ENCODE measurements at places on chromosomes 3 and 15.

- DNase-seq = no peak
Observed at GRCh38 chr3:133192363-133192945, 154.3 kb downstream of the TMEM108 start.

DNA sequence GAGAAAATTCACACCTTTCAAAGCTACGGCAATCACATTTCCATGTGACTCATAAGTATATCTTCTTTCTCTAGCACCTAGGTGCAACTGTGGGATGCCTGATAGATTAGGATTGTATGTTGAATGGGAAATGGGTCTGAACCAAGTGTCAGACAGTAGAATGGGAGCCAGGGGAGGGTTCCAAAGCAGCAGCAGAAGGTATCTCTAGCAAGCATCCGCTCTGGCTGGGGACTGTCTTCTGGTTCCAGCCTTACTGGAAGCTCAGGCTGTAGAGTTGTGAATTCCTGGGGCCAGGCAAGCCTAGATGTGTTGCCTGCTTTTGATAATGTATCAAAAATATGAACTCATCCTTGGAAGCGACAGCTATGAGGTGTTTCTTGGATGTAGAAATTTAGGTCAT is 2.1 kb upstream of the CHL1 start:
- no peak for DNase-seq

GRCh38 chr15:53611145-53611920 is 148.1 kb downstream of the WDR72 start:
- no peak for DNase-seq

GRCh38 chr15:67154249-67154648 is 88.8 kb downstream of the SMAD3 start:
- no peak for DNase-seq

- no peak for DNase-seq
Observed at GRCh38 chr3:39329493-39329892, at the start of gene CCR8. Gene CCR8, plus strand, starts transcription at chr3:39329709. Its CDS starts 2,623 bp downstream, at chr3:39332332.

- DNase-seq = no peak
Observed at GRCh38 chr3:185712337-185712736, 112.5 kb downstream of the IGF2BP2 start.

GRCh38 chr3:157180262-157180661 is 20.3 kb upstream of the CCNL1 start:
- no peak for DNase-seq

- DNase-seq = no peak
Observed at GRCh38 chr3:156332304-156332703, 211.9 kb downstream of the KCNAB1 start.

GRCh38 chr3:189646853-189647542 is 15.8 kb downstream of the TP63 start:
- no peak for DNase-seq

- no peak for DNase-seq
Observed at GRCh38 chr3:48548126-48548525, 8.5 kb downstream of the PFKFB4 start.

- DNase-seq = no peak
Observed at GRCh38 chr15:36914960-36915808, 185.2 kb downstream of the MEIS2 start.

DNA sequence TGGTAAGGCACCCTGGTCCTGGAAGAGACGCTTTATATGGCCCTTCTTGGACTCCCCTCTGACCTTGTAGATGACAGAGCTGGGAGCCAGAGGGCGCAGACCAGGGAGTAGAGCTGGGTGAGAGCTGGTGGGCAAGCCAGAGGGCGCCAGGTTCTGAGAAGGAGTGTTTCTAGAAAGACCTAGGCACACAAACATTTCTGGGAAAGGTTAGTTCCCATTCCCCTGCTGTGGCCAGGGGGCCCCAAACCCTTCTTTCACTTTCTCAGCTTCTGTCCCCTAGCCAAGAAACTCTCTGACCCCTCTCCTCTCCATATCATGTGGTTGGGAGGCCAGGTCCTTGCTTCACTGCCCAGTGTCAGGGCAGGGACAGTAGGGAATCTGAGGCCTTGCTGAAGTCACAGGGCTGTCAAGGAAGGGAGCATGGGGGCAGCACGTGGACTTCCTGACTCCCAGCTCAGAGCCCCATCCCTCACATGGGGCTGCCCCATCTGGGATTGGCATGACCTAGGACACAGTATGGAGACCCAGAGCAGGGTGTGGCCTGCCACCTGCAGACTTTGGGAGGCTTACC is 3.6 kb downstream of the HEMK1 start:
- no peak for DNase-seq

DNA sequence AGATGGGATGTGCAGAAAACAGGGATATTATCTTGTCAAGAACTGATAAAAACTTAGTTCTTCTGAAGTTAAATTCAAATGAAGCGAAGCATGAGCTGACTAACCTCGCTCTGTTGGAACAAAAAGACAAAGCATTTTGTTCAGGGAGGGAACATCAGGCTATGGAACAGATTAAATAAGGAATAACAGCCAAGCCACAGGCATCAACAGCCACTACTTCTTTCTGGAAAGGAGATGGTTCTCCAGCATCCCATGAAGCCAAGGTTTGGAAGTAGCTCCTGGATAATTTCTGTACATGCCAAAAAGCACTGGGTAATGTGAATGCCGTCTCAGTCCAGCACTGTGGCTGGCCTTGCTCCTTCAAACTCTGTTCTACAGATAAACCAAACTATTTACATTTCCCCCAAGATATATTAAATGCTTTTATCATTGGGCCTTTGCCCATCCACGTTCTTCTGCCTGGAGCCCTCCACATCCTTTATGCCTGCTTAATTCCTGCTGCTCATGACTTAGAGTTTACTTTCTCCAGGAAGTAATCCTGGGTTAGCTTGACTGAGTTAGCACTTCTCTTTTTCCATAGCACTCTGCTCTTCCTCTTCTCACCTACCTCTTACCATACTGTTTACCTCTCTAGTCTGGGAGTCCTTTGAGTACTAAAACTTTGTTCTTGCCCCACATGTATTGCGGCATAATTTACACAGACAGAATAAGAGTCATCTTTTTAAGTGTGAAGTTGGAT is 232.0 kb downstream of the CLSTN2 start:
- no peak for DNase-seq

DNA sequence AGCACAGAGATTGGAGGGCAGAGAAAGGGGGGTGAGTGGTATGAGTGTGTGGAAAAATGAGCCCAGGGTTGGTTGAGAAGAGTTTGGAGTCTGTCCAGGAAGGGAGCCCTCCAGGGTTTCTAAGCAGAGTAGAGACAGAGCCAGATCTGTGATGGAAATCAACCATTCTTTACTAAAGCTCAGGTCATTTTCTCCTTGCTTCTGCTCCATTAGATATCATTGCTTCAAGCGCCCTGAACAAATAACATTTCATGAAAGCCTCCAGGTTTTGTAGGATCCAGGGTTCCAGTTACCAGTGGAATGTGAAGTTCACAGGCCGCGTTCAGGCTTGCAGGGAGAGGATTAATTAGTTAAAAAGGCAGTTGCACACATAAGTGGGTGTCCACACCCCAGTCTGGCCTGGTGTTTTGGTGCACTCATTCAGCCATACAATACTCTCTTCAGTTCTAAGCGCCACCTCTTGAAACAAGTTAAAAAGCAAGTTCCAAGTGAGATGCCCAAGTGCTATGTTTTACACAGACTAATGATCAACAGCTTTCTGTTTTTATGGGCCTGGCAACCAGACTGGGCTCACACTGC is 16.4 kb upstream of the BOC start:
- DNase-seq = no peak

GRCh38 chr15:61151791-61152190 is 77.3 kb downstream of the RORA start:
- no peak for DNase-seq

DNA sequence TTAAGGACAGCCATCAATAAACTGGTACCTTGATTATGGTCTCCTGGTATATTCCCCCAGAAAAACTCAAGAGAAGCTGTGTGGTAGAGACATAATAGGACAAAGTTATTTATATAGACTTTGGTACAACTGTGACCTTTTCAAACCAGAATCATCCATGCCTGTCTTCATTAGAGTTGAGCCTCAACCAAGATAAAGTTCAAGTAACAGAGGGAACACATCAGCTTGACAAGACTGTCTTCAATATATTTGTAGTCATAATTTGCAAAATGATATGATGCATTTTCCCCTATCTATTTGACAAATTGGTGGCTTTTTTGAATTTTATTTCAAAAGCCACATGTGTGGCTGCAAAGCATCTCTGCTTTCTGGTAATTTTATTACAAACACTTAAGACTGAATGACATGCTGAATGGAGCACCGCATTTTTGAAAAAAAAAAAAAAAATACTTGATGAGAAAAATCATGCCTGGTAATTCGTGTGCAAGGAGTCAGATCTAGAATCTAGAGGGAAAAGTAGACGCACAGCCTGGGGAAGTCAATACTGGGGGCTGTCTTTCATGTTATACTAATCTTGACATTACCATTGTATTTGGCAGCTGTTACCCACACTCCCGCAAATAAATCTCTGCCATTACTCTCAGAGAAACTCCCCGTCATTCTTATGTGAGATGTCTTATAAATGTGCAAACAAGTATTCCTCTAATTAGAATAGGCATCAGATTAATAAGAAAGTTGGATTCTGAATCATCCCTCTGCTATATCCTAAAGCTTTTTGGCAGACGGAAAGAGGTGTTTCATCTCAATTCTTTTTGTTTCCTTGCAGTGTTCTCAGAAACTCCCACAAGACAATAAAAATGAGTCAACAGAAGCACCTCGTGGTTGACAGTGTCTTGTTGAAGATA is 554.8 kb upstream of the CBLB start:
- DNase-seq = no peak

DNA sequence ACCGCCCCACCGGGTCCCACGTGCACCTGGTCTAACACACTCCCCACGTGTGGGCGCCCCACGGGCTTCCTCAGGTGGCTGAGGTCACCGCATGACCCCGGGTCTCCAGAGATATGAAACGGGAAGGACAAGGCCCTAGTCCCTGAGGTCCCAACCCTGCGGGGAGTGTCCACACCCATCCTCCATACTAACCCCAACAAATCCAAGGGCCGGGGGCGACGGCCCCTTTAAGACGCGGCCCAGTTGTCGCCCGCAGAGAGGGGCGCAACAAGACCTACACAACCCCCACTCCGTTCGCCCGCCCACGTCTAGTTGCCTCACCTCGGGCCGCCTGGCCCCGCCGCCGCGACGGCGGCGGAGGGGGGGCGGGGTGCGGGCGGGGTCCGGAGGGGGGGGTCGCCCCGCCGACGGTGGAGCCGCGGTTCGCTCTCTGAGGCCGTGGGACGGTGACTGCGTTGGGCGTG is 396 bp downstream of the INO80 start:
- peak; percentile 70 for DNase-seq

- no peak for DNase-seq
Observed at GRCh38 chr3:160016972-160017371, 28.3 kb downstream of the IL12A start.

DNA sequence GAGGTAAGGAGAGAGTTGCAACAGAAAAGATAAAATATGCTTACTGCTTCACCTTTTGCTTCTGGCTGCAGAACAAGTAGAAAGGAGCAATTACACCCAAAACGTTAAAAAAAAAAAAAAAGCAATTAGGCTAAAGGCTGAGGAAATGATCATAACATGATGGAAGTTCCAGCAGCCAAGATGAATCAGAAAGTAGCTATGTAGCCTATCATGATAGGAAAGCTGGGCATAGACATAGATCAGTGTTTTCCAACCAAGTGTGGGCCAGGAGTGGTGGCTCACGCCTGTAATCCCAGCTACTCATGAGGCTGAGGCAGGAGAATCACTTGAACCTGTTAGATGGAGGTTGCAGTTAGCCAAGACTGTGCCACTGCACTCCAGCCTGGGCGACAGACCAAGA is 52.6 kb downstream of the AGTR1 start:
- no peak for DNase-seq

GRCh38 chr3:183108001-183108449 is 8.7 kb upstream of the MCCC1 start:
- no peak for DNase-seq

DNA sequence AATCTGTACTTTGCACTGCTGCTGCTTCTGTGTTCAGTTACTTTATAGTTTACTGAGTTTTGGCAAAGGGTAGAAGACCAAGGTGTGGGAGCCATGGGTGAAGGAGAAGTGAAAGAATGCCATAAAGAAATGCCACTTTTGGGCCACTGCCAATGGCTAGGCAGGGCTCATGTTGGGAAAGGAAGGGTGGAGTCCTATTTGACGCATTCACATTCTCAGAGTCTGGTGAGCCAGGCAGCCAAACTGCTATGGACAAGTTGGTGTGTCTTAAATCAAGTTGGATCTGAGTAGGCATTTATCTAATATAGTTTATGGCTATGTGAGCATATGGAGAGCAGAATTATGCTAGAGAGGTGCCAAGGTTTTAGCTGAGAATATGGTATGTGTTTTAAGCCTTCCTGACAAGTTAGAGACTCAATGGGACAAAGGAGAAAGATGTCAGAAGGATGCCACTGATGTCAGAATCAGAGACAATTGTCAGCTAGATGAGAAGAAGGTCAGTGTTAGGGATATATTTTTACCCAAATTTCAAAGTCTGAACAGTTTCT is 296.1 kb downstream of the AGBL1 start:
- DNase-seq = no peak

- no peak for DNase-seq
Observed at GRCh38 chr3:173398111-173398479, 551 bp downstream of the NLGN1 start.

GRCh38 chr15:38207621-38208020 is 45.0 kb upstream of the SPRED1 start:
- no peak for DNase-seq

GRCh38 chr3:15009167-15009566 is 55.9 kb downstream of the MRPS25 start:
- DNase-seq = no peak

- DNase-seq = no peak
Observed at GRCh38 chr15:83210619-83211018, 3.0 kb upstream of the HDGFL3 start.

- DNase-seq = no peak
Observed at GRCh38 chr3:176075491-176075890, 1121.8 kb downstream of the TBL1XR1 start.

DNA sequence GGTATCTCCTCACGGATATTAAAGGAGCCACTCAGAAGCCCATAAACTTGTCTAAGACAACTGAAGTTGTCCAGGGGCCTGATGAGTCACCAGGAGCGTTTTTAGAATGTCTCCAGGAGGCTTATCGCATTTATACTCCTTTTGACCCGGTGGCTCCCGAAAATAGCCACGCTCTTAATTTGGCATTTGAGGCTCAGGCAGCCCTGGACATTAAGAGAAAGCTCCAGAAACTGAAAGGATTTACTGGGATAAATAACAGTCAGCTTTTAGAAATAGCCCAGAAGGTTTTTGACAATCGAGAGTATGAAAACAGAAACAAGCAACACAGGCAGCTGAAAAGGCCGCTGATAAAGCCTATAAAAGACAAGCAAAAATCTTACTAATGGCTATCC is 4.1 kb downstream of the DET1 start:
- no peak for DNase-seq

GRCh38 chr3:100436951-100437350 is 35.6 kb downstream of the LNP1 start:
- DNase-seq = no peak

GRCh38 chr15:68311859-68312557 is 34.5 kb downstream of the FEM1B start:
- DNase-seq = no peak

Measured in CD8-positive, alpha-beta memory T cell (primary cell).